Activated CD4-positive, alpha-beta T cell treated with anti-CD3 and anti-CD28 coated beads, Interleukin-2, amount 50 U/mL, for 48 hours (primary cell): ENCODE measurements at places on chromosomes 16 and 17.
A peak's percentile ranks its signal among the peaks of the same experiment; 100 is the strongest.

DNA sequence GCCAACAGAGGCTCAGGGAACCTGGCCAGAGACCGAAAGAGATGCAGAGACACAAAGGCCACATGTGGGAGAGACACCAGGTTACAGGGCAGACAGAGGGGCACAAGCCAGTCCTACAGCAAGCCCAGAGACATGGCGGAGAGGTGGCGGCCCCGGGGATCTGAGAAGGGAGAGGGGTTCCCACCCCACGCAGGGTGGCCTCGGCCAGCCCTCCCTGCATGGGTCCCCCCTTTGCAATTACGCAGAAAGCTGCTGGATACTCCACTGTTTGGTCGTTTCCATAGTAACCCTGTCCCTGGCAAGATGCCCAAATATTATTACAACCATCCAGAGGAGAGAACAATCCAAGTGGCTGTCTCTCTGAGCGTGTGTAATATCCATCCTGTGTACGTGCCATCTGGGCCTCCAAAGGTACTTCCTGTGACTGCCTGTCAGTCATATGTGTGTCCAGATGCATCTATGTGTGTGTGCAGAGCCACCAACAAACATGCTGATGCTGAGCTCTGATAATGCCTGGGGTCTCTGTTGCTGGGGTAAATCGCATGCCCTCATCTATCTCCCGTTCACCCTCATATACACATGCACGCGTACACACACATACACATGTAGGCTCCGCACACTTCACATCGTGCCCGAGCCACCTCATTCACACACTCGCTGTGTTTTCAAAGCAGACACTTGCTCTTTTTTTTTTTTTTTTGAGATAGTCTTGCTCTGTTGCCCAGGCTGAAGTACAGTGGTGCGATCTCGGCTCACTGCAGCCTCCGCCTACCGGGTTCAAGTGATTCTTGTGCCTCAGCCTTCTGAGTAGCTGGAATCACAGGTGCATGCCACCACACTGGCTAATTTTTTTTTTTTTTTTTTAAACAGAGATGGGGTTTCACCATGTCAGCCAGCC, 5.5 kb downstream of the PCGF2 start:
- no peak for DNase-seq

GRCh38 chr17:61396586-61397085, 3.0 kb upstream of the TBX2 start:
- no peak for DNase-seq

DNA sequence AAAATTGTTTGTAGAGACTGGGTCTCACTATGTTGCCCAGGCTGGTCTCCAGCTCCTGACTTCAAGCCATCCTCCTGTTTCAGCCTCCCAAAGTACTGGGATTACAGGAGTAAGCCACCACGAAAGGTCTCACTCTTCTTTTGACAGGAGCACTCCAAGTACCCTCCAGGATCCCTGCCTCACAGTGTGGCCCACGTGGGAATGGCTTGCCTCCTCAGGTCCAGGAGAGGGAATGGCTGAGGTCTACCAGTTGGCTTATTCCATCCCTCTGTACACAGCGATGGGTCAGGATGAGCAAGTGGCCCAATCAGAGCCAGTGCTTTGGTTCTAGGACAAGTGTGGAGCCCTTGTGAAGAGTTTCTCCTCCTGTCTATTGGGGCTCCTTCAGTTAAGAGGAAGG, 73.7 kb upstream of the ZNF423 start:
- DNase-seq, result no peak

DNA sequence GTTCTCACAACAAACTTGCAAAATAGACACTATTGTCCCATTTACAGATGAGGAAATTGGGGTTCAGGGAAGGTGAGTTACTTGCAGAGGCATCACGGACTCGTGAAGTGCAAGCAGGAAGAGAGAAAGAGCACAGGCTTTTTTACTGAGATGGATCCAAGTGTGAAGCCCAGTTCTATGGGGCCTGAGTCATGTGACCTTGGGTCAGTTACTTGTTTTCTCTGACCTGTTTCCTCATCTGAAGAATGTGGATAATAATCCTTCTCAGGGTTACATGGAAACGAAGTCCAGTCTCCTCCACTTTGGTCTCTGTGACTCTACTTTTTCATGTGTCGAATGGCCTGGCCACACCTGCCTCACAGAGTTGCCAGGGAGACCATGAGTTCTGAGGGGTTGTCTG, 134.4 kb downstream of the SPACA3 start:
- no peak for DNase-seq

GRCh38 chr17:72988451-72988850, 104.0 kb downstream of the SLC39A11 start:
- no peak for DNase-seq

- DNase-seq, result no peak
Measured at GRCh38 chr16:12062343-12063003, 85.9 kb downstream of the SNX29 start.

DNA sequence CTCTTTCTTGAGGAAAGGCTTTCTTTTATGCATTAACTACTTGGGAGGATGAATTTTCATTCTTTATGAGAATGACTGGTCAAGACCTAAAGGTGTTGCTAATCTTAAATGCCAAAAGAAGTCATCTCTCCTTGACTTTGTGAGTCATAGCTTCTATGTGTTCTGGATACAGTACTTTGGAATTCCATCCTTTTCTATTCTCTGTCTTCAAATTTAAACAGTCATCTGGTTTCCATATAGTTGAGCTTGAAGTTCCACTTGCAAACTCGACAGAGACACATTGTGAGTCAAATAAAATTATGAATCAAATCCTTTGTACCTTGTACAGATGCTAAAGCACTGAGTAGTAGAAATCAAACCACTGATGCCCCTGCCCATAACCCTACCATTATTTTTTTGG, 271.9 kb upstream of the PMFBP1 start:
- no peak for DNase-seq

DNA sequence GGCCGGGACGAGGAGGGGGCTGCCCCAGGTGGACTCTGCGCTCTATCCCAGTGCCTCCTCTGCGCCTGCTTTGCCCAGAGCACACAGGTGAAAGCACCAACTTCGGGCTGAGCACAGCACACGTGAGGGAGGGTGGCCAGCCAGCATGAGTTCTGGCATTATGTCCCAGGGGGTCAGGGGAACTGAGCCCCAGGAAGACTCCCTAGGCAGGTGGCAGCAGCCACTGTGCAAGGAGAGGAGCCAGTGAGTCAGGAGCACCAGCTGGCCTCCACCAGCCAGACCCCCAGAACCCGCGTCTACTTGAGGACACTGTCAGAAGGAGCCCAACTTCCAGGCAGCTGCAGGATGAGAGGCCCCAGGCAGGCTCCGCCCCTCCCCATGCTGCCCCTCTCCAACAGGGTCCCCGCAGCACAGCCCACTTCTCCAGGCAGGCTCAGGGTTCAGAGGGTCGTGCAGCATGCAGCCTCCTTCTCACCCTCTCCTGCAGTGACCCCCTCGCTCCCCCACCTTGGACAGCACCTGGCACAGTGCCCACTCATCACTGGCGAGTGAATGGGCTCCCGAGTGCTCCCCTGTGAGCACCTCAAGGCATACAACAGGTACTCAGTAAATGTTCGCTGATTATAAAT, 44.2 kb upstream of the RASD1 start:
- no peak for DNase-seq

DNA sequence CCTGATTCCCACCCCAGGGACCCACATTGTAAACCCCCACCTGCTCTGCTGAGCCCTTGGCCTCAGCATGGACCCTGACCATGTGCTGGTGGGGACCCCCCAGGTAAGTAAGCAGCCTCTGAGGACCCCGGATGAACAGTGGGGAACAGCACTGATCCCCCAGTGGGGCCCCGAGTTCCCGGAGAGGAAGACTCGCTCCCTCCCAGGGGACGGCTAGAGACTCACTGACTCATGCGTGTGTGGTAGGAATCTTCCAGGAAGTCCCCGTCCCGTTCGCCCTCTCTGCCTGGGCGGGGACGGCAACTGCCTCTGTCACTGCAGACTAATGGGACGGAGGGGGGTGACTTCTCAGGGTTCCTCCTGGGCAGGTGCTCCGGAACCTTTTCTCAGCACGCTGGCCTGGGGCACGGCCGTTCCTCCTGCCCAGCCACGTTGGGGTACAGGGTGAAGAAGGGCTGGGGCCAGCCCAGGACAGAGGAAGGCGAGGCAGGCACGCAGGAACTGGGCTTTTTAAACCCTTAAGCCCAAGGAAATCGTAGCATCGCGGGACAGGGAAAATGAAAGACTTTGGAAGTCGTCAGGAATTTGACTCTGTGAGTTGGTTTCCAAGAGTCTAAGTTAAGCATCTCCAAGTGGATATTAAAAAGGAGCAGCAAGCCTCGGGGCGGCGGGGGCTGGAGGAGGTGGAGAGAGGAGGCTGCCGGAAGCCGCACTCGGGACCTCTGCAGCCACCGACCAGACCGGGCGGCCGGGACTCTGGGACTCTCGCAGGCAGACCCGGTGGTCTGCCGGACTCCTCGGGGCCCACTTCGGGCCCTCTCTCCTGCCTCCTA, 178.7 kb downstream of the SEC14L1 start:
- DNase-seq, result peak; percentile 82

DNA sequence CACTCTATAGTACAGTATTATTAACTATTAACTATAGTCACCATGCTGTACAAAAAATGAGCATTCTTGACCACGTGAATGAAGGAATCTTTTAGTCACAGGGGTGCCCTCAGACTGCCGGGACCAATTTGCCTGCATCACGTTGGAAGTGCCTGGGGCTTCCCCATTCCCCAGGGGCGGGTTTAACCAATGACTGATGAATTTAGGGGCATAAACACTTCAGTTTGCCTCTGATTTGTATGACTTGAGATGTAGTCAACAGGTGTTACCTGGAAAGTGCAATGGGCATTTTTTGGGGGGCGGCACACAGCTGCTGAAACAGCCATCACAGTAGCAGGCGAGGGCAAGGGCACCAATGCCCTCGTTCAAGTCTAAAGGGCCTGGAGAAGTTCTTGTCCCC, 8.7 kb upstream of the PYY start:
- no peak for DNase-seq

- DNase-seq, result no peak
Measured at GRCh38 chr16:4790871-4791270, 2.7 kb upstream of the SEPTIN12 start.

GRCh38 chr16:36336-36984, 16.9 kb downstream of the POLR3K start:
- no peak for DNase-seq

- no peak for DNase-seq
Measured at GRCh38 chr17:42474276-42474675, 15.6 kb downstream of the ATP6V0A1 start.

- DNase-seq, result no peak
Measured at GRCh38 chr17:58228679-58229078, 9.6 kb upstream of the MKS1 start.

DNA sequence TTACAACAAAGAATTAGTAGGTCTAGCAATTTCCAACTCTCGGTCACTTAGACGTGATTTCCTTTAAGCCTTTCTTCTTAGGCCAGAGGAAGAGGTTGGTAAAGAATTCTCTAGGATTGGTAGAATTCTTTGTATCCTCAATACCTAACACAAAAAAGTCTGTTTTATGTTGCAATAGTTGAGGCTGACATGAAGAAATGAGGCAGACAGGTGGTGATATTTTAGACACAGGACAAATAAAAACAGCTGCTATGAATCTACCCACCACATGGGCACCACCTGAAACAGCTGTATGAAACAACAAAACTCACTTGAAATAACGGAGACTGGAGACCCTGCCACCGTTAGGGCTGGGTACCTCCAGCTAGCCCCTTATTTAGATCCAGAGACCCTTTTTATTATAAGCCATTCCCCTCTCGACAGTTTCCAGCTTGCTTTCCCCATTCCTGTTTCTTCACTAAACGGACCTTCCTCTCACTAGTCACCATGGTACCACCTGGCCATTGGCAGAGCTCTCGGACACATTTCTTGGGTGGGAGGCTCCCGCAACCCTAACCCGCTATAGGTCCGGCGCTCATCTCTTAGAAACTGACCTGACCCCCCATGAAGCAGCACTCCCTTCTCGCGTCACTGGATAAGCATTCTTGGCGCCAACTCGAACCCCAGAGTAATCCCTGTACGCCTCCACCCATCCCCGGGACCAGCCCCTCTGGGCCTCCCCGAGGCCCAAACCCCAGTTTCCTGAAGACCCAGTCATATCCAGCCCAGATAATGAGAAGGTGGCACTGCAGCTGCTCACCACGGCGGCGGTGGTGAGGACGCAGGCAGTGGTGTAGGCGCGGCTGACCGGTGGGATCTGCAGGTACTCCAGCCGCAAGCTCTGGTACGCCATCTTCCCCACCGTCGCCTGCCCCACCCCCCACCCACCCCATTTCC, at the start of gene DERL2:
Gene DERL2 (minus strand): TSS at position 909 of the 936 bp plus-strand sequence. CDS start 17 bp downstream, at position 892.
- DNase-seq, result no peak

GRCh38 chr17:68385490-68386215, 71.6 kb downstream of the WIPI1 start:
- DNase-seq, result no peak

GRCh38 chr17:15913826-15914225, 31.1 kb upstream of the ADORA2B start:
- no peak for DNase-seq

DNA sequence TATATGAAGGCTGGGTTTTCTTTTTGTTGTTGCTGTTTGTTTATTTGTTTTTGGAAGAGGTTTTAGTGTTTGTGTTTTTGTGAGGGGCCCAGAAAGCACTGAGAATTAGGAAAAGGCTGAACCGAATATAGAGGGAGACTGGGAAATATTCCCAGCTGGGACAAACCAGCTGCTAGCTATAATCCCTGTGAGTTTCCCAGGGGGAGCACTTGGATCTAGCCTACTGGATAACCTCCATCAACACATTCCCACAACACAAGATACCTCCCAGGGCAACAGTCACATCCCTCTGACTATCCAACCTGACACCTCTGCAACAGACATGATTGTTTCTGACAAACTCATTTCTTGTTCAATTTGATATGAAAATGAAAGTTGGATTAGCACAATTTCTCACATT, 16.7 kb downstream of the CDH11 start:
- DNase-seq, result no peak

DNA sequence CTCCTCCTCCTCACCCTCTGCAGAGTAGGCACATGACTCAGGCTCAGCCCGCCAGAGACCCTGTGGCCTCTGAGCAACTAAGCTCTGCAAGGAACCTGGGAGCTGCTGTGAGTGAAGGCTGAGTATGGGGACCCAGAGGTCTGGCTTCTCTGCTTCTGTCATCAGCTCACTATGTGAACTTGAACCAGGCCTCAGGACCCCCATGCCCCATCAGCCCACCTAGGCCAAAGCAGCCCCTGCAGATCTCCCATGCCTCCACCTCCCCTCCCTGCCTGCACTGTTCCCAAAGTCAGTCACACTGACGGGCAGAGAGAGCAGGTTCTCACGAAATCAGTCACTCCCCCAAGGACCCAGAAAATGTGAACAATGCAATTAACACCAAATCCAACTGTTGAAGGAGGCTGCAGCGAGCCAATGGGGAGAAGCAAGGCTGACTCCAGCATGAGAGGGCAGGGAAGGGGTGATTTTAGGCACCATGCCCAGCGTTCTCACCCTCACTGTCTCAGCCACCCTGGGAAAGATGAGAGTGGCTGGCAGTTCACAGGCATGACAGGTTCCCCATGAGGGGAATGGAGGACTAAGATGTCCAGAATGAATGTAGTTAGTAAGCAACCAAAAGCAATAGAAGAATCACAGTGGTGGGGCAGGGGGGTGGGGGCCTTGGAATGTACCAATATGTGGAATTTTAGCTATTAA, 60.6 kb downstream of the BEAN1 start:
- DNase-seq, result no peak

- no peak for DNase-seq
Measured at GRCh38 chr17:37025238-37025637, 76.5 kb downstream of the AATF start.
